ENCODE measurements at places on chromosomes 12 and 14. TPM values are rescaled to one million over a fixed set of nuclear protein-coding genes. Genes with fewer than 3 reads are reported as not detected.

The KRT79 gene
- total RNA-seq: not detected

The SERPINA1 gene
- total RNA-seq: 4.9 TPM

The RNASE1 gene
- total RNA-seq: 0.69 TPM

The ZFHX2 gene
- total RNA-seq: 2.4 TPM

The LBHD2 gene
- not detected for total RNA-seq

The CFAP73 gene
- total RNA-seq: 0.10 TPM

The C3AR1 gene
- total RNA-seq: not detected

The CCDC175 gene
- total RNA-seq: not detected

The KRT85 gene
- total RNA-seq: not detected

DNA sequence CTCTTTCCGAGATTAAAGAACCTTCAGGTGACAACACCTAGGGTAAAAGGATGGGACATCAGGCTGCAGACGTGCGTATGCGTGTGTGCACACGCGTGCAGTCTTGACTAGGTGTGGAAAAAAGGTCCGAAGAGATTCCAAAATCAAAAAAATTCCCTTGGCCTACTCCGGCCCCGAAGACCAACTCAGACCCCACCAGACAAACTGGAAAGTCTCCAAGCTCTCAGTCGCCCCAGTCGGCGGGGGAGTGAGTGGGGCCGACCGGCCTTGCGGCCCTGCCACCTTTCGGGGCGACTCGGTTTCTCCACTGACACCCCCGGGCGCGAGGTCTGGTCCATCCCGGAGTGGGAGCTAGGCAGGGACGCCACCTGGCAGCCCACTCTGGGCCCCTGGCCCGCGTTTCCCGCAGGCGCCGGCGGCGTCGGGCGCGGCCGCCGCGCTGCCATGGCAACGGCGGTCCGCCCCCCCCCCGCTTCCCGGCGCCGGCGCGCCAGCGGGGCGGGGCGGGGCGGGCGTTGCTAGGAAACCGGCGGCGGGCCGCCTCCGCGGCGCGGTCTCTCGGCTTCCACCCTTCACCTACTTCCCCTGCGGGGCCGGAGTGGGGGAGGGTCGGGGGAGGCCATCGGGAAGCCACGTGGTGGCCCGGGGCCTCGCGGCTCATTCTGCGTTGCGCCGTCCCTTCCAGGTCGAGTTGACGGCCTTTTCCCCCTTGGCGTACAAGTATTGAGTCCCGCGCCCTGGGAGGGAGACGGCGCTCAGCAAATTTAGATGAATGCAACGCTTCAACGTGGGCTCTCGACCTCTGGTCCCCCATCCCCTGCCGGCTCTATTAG lies 253.1 kb downstream of the EFCAB11 start:
- peak overlapping the region; percentile 74 for H3K27ac ChIP-seq
- H3K4me1 ChIP-seq: 0 out of 2 replicates have a peak, but pooled peaks cover 3% of the 10 kb centered on the region
- peak overlapping the region; percentile 71 for H3K4me3 ChIP-seq
- DNase-seq: peak; percentile 4

DNA sequence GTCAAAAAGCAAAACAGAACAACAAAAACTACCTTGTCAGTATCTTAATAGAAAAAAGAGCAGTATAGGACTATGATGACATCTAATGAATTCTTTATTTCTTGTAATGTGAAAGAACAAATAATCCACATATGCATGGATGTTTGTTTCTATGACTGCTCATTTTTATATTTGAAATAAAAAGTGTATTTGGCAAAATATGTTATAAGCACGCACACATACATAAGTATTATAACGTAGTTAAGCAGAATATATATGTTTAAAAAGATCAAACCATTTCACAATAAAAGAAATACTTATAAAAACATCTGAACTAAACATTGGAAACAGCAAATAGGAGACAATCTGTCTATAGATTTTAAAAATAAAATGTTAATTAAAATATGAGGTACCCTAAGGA lies 74.8 kb downstream of the MIPOL1 start:
- DNase-seq: no peak
- no peak overlapping the region for H3K27ac ChIP-seq
- H3K4me3 ChIP-seq: no peak overlapping the region

DNA sequence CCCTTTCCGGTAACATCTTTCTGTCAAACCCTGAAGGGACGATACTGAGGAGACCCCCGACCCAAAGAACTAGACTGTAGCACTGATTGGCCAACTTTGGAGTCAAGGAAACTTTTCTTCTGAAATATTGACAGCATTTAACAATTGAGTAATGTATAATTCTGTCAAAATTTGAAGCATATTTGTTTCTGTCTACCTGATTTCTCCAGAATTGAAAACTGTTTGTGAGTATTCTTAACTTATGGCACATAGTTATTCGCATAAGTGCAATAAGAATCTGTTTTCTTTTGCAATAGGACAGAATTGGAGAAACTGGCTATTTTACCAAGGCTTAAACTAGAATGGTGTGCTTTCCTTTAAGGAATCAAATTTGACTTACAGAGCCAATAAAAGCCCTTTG lies 267.1 kb upstream of the FOXN3 start:
- H3K27ac ChIP-seq: no peak overlapping the region
- H3K4me3 ChIP-seq: no peak overlapping the region
- no peaks in the 10 kb centered on the region for H3K4me1 ChIP-seq

DNA sequence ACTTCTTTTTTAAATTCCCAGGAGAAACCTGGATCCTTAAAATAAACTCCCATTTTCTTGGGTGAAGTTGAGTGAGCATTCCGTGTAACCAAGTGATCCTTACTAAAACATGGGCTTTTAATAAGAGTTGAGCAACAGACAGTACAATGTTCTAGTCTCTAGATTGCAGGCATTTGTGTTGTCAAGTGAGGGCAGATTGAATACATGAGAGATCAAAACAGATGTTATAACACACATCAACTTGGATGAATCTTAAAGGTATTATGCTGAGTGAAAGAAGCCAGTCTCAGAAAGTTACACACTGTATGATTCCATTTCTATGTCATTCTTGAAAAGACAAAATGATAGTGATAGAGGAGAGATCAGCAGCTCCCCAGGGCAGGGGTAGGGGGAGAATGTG lies 213.9 kb upstream of the CCDC196 start:
- H3K36me3 ChIP-seq: no peaks in the 10 kb centered on the region
- H3K27ac ChIP-seq: no peak overlapping the region
- no peak for DNase-seq
- no peaks in the 10 kb centered on the region for H3K4me1 ChIP-seq

DNA sequence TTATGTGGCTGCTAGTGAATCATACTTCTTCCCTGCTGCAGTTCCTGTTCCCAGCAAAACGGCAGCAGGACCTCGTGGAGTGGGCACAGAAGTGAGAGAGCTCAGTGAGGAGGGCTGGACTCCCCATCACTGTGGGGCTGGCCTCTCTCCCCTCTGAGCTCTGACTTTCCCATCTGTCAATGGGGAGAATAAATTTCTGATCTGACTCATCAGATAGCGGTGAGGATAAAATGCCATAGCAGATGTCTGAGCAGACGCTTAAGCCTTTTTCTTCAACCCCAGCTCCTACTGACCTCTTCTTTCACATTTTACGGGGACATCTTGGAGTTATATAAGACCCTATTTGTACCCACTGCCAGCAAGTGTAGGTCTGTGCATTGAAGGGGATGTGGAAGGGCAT lies 116.6 kb downstream of the CRACR2A start:
- H3K4me3 ChIP-seq: no peak overlapping the region
- H3K27ac ChIP-seq: no peak overlapping the region
- no peak for DNase-seq

GRCh38 chr12:25979059-25979458 lies 20.6 kb downstream of the RASSF8 start:
- H3K4me1 ChIP-seq: peaks cover 57% of the 10 kb centered on the region
- H3K4me3 ChIP-seq: no peak overlapping the region
- H3K27ac ChIP-seq: peak overlapping the region; percentile 34
- no peak for DNase-seq

- no peaks in the 10 kb centered on the region for H3K36me3 ChIP-seq
- peaks cover 22% of the 10 kb centered on the region for H3K4me1 ChIP-seq
Observed at GRCh38 chr12:57607958-57608663, 3.1 kb upstream of the ARHGEF25 start.

GRCh38 chr14:90728951-90729350 lies 87.3 kb downstream of the TTC7B start:
- no peak for DNase-seq
- no peaks in the 10 kb centered on the region for H3K4me1 ChIP-seq
- no peaks in the 10 kb centered on the region for H3K27me3 ChIP-seq
- no peak overlapping the region for H3K4me3 ChIP-seq

- peaks cover 28% of the 10 kb centered on the region for H3K4me1 ChIP-seq
- no peak for DNase-seq
- no peak overlapping the region for H3K27ac ChIP-seq
- H3K36me3 ChIP-seq: no peaks in the 10 kb centered on the region
- no peaks in the 10 kb centered on the region for H3K27me3 ChIP-seq
Observed at GRCh38 chr14:100404419-100404818, 81.3 kb downstream of the SLC25A47 start.

- no peaks in the 10 kb centered on the region for H3K4me1 ChIP-seq
- DNase-seq: no peak
- H3K36me3 ChIP-seq: no peaks in the 10 kb centered on the region
- H3K27ac ChIP-seq: no peak overlapping the region
- H3K27me3 ChIP-seq: no peaks in the 10 kb centered on the region
Observed at GRCh38 chr12:12495536-12495935, 67.1 kb downstream of the DUSP16 start.

DNA sequence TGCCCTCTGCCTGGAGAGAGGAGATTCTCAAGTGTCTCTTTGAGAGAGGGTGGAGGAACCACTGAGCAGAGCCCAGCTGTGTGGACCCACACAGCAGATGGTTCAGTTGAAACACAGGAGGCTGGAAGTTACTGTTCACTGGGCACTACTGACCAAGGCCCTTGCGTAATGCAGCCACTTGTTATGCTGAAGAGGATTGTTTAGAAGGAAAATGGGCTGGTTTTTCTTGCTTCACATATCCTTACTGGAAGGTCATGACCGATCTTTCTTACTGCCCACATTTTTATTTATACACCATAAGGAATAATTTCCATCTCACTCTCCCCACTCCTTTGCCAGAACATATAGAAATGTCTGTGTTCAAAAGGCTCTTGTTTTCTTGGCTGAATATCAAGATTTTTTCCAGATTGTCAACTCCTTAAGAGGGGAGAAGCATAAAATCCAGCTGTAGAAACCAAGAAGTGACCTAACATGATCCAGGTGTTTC lies 375.1 kb upstream of the DDHD1 start:
- no peak overlapping the region for H3K27ac ChIP-seq
- H3K36me3 ChIP-seq: no peaks in the 10 kb centered on the region
- H3K4me1 ChIP-seq: no peaks in the 10 kb centered on the region
- DNase-seq: no peak

- no peaks in the 10 kb centered on the region for H3K4me1 ChIP-seq
- H3K27me3 ChIP-seq: no peaks in the 10 kb centered on the region
- no peaks in the 10 kb centered on the region for H3K36me3 ChIP-seq
- H3K4me3 ChIP-seq: no peak overlapping the region
- no peak overlapping the region for H3K27ac ChIP-seq
- DNase-seq: no peak
Observed at GRCh38 chr12:47302111-47302671, 222.4 kb upstream of the AMIGO2 start.

- no peak for DNase-seq
- H3K36me3 ChIP-seq: no peaks in the 10 kb centered on the region
- H3K27me3 ChIP-seq: no peaks in the 10 kb centered on the region
- no peak overlapping the region for H3K27ac ChIP-seq
Observed at GRCh38 chr14:88995437-88996198, 171.2 kb downstream of the TTC8 start.

- no peak for DNase-seq
- no peaks in the 10 kb centered on the region for H3K27me3 ChIP-seq
- H3K4me3 ChIP-seq: no peak overlapping the region
- H3K4me1 ChIP-seq: no peaks in the 10 kb centered on the region
- no peak overlapping the region for H3K27ac ChIP-seq
Observed at GRCh38 chr14:89266754-89267153, 150.3 kb downstream of the FOXN3 start.

GRCh38 chr12:96880220-96880619 lies 26.8 kb upstream of the NEDD1 start:
- no peaks in the 10 kb centered on the region for H3K36me3 ChIP-seq
- no peaks in the 10 kb centered on the region for H3K4me1 ChIP-seq
- H3K27me3 ChIP-seq: no peaks in the 10 kb centered on the region
- no peak for DNase-seq
- no peak overlapping the region for H3K27ac ChIP-seq

GRCh38 chr12:102526656-102527055 lies 46.3 kb upstream of the IGF1 start:
- H3K4me3 ChIP-seq: no peak overlapping the region
- no peak overlapping the region for H3K27ac ChIP-seq
- no peaks in the 10 kb centered on the region for H3K4me1 ChIP-seq
- no peaks in the 10 kb centered on the region for H3K36me3 ChIP-seq

GRCh38 chr14:42628602-42629001 lies 1021.9 kb downstream of the LRFN5 start:
- no peaks in the 10 kb centered on the region for H3K36me3 ChIP-seq
- no peak for DNase-seq
- no peaks in the 10 kb centered on the region for H3K27me3 ChIP-seq
- H3K27ac ChIP-seq: no peak overlapping the region

GRCh38 chr12:124795081-124795948 lies 68.3 kb downstream of the SCARB1 start:
- DNase-seq: no peak
- no peaks in the 10 kb centered on the region for H3K27me3 ChIP-seq
- H3K4me1 ChIP-seq: no peaks in the 10 kb centered on the region
- no peak overlapping the region for H3K27ac ChIP-seq

GRCh38 chr14:51533872-51534553 lies 117.7 kb upstream of the FRMD6 start:
- DNase-seq: no peak
- no peak overlapping the region for H3K4me3 ChIP-seq
- H3K27ac ChIP-seq: peak overlapping the region; percentile 89
- H3K36me3 ChIP-seq: no peaks in the 10 kb centered on the region
- H3K4me1 ChIP-seq: peaks cover 14% of the 10 kb centered on the region

- no peak overlapping the region for H3K4me3 ChIP-seq
- no peak overlapping the region for H3K27ac ChIP-seq
- H3K4me1 ChIP-seq: no peaks in the 10 kb centered on the region
Observed at GRCh38 chr12:9346866-9347327, 138.7 kb upstream of the PZP start.

Measured in Panc1 (cell line).